ENCODE measurements at places on chromosomes 5 and 9.

DNA sequence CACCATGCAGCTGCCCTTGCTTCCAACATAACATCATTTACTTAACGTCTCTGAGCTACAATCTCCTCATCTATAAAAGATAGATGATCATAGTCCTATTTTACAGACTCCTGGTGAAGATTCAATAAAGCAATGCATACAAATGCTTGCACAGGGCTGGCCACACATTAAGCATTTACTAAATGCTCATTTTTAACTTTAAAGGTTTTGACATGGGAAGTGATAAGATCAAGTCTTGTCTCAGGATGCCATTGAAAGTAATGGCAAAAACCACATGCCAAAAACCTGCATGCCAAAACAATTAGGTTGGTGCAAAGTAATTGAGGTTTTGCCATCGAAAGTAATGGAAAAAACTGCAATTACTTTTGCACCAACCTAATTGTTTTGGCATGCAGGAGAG is 181.2 kb upstream of the ADRA1B start:
- DNase-seq: no peak

GRCh38 chr9:27549196-27549755 is 19.7 kb upstream of the MOB3B start:
- DNase-seq: no peak

DNA sequence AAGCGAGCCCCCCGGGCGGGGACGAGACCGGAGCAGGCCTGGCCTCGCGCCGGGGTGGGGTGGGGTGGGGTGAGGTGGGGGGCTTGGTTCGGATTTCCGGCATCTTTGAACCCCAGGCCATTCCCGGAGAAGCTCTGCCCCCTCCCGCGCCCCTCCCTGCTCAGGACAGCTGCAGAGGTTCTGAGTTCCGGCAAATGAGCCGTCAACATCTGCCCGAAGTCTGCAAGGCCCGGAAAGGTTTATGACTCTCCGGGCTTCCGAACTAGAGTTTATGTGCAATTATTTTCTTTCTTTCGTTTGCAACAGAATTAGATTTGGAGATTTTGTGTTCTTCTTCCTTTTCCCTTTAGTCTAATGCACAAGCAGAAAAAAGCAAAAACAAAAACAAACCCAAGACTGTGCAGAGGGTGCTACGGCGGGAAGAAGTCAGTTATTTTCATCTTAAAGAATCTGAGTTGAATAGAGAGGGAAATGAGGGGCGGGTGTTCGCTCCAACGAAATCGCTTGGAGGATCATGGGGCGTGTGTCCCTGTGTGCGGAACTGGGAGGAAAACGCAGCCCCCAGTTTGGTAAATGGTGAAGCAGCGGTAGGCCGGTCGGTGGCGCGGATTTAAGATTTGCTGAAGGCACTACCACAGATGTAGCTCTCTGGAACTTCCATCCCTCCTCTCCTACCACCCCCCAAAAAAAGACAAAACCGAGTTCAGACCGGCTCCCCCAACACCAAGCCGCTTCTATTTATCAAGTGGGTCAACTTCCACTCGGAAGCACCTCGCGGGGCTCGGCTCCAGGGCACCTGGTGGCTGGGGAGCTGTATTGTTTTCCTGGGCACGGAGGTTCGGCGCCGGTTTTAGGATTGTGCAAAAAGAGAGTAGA is 4.8 kb downstream of the LHX2 start:
- no peak for DNase-seq

DNA sequence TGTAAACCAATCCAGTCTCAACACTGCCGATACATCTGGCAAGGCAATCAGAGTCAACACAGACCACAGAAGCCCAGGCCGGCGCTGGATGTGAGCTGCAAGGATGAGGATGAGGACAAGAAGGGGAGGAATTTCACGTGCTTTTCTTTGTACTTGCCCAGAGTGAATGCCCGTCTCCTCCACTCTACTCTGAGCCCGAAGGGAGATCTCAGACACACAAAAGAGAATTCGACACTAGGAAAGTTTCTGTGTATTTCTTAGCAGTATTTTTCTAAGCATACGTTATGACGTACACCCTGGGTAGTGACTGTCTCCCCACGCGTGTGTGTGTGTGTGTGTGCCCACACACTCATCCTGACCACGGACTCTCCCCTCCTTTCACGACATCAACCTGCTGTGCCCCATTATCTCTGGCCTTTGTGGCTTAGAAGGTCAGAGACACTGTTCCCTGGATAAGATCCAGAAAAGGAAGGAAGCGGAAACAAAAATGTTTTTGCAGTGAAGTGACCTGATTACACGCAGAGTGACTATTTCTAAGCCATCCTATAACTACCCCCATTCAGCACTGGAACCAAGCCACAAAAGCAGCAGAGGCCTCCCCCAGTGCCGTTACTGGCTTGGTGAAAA is 227.3 kb upstream of the DAPK1 start:
- no peak for DNase-seq

GRCh38 chr5:95667061-95667618 is 15.7 kb downstream of the SPATA9 start:
- DNase-seq: no peak

DNA sequence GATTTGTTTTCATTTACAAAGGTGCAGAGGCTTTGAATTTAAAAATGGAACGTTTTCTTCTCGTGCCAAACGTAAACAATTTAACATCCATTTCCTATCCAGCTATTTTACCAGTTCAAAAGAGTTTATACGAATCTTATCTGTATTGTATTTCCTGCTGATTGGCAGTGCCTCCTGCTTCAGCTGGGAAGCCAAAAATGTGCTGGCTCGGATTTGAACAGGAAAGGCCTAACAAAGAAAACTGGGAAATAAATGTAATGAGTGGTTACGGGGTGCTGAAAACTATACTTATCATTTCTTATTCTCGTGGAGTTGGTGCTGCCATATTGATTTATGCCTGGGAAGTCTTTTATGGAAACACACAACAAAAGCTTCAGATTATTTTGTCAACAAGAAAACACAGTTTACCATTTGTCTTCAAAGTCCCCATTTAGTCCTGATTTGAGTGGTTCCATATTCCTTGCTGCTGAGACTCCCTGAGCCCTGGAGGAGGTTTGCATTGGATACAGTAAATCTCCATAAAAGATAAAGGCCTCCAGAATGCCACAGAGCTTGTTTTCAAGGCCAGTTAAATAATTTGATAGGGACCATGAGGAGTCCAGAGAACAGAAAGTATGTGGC is 507.4 kb downstream of the RASEF start:
- no peak for DNase-seq

- DNase-seq: no peak
These were observed 911.2 kb downstream of the EFNA5 start for GRCh38 chr5:106759581-106759980.

- DNase-seq: peak; percentile 28
These were observed 9.5 kb downstream of the CEMIP2 start for GRCh38 chr9:71758785-71759184.

GRCh38 chr5:77896338-77896737 is 120.2 kb upstream of the TBCA start:
- no peak for DNase-seq

GRCh38 chr5:73812962-73813588 is 187.1 kb downstream of the ARHGEF28 start:
- no peak for DNase-seq

GRCh38 chr9:135520916-135521607 is at the start of gene LCN1:
Gene LCN1 (plus strand): TSS chr9:135521440. CDS start chr9:135521498, 58 bp downstream.
- no peak for DNase-seq

DNA sequence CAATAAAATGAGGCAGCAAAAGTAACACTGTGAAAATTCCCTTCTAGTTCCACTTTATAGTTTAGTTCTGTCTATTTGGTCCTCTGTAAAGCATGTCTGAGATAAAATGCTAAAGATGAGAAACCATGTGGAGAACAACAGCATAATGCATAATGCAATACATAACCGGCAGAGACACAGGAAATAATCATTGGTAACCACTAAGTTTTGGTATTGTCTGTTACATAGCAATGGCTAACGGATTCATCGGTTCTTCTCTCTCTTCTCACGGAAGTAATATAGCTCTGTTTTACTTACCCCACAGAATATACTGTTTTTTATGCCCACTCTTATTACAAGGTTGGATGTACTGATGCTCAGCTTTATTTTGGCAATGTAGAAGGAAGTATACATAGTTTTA is 158.9 kb downstream of the FAM174A start:
- DNase-seq: no peak

- DNase-seq: no peak
These were observed 233.4 kb upstream of the CDH6 start for GRCh38 chr5:30960036-30960435.

DNA sequence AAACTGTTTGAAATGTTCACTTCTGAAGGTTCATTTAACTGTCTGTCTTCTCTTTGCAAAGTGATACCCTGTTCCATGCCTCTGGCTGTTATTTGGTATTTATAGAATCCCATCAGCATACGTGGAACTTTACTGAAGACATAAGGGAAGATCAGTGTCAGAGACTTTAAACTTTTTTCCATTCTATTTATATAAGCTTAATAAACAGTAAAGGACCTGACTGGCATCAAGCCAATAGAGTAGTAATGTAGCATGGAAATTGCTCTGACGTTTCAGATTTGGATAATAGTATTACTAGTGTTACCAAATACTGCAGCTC is 94.9 kb upstream of the MINAR2 start:
- no peak for DNase-seq

DNA sequence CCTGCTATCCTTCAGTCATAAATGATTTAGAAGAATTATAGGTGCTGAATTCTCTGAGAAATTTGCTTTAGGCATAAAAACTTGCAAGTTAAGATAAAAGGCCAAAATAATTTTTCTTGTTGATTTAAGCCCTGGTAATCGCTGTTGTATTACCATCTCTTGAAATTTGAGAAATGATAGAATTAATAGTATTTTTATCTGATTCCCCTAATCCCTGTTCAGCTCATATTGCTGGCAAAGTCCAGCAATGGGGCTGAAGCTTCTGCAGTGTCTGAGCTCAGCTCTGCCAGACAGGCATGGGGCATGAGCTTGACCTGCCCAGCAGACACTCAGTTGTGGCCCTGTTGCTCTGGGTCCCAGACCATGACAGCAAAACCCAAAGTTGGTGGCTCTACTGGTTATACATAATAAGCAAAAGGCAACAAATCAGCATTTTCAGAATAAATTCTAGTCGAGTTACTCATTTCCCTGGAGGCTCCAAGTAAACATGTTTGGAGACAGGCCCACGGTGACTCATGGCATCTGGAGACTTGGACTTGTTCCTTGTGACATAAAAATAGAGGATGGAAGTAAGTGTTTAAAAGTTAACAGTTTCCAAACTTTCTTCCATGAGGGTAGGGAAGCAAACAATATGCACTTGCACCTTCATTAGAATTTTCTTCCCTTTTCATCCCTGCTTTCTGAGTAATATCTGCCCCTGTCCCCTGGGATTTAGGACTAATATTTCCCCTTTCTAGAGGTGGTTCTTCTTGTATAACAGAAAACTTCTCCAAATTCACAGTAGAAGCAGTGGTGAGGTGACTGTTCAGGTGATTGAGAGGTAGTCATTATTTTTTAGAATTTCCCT is 60.2 kb upstream of the SLC2A8 start:
- DNase-seq: peak; percentile 95

GRCh38 chr9:121398374-121398773 is 28.3 kb upstream of the STOM start:
- no peak for DNase-seq

- no peak for DNase-seq
These were observed 182.0 kb downstream of the CCDC192 start for GRCh38 chr5:127885176-127885575.

- DNase-seq: no peak
These were observed 10.9 kb upstream of the IL12B start for GRCh38 chr5:159341145-159341544.

DNA sequence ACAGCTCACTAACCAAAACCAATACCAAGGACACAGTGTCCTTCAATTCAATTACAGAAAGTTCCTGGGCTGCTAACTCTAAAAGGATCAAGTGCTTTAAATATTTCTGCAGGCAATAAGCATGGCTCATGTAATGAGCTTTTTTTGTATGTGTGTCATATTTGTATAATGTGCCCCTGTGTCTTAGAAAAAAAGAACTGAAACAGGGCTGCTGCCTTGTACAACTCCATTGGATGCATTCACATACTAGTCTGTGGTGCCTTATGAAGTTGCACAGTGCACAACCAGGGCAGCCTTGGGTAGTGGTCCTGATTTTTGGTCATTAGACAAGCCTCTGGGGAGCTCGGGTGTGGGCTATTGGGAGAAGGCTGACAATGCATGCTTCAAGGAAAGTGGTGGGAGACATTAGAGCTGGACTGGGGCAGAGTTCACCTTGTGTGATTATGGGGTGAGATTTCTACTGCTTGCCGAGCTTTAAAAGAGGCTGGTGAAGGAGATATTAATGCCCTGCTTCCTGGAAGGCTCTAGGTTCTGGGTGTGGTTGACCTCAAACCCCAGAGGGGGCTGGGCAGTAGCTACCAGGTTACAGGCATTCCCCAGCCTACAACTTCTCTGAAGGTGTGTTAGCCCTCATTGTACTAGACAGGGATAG is 3.6 kb upstream of the CPEB4 start:
- DNase-seq: no peak

All from RKO (cell line).